T1000 (cell line): ENCODE measurements at places on chromosomes 7 and 10.

GRCh38 chr7:19020711-19021110 is 96.7 kb downstream of the TWIST1 start:
- DNase-seq = no peak

DNA sequence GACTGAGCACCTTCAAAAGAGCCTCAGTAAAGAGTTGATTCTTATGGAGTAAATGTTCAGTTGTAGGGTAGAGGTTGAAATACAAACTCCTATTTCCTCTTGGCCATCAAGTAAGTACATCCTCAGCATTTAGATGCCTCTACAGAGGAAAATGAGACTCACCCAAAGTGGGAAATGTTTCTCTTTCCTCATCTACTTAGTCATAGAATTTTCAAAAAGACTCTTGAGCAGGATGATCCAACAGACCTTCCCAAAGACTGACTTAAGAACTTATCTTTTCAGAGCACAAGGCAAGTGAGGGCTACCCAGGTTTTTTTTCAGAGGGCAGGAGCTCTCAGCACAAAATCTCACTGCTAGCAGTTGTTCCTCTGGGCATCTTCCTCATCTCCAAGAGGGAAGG is 449.1 kb downstream of the KCNMA1 start:
- DNase-seq = no peak

- DNase-seq = no peak
Measured at GRCh38 chr10:70228491-70228890, 4.7 kb downstream of the PPA1 start.

DNA sequence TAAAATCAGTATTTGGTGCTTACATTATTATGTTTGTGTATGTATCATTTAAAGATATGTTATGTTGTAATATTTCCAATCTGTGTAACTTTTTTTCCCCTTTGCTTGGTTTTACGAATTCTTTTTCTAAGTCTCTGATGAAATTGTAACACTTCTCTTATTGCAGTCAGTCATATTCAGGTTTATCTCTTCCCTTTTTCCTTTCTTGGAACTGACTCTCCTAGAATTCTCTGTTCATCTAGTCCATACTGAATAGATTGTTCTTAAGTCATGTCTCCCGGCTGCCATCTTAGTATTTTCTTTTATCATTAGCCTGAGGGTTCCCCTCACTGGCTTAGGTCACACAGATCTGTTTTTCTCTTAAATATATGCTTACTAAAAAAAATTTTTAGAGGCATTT is 44.6 kb downstream of the PHTF2 start:
- no peak for DNase-seq

DNA sequence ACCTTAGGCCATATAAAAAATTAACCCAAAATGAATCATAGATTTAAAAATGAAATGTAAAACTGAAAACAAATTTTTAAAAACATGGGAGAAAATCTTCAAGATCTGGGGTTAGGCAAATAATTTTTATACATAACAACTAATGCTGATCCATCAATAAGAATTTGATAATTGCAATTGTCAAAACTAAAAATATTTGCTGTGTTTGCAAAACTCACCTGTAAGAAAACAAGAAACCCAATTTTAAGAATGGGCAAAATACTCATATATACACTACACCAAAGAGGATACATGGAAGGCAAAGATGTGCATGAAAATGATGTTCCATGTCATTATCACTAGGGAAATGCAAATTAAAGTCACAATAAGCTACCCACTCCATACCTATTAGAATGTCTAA is 194.8 kb upstream of the NRP1 start:
- DNase-seq = no peak

DNA sequence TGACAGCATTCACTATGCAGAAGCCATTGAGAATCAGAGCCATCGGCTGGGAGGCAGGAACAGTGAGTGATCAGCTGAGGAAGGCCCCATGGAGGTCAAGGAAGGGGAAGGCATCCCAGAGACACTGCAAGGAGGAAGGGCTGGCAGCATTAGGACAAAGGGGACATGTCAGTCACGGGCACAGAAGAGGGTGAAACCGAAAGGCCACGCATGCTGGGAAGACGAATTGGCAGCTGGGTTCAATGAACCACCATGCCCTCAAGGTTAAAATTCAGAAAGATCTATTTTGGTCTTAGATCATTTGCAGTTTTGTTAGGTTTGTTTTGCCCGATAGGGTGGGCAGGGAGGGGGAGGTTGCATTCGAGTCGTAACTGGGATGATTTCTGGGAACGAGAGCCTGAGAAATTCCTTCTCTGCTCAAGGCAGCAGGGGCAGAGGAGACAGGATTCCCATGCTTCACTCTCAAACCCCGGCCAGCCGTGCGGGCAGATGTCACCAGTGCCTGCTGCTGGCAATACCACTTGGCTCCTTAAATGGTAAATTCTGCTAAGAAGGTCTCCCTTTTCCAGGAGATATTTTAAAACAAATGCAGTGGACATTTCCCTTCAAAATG is 57.7 kb downstream of the ASB13 start:
- no peak for DNase-seq

GRCh38 chr7:26688936-26689506 is 175.4 kb downstream of the SKAP2 start:
- DNase-seq = no peak
